HepG2 (cell line): ENCODE measurements at places on chromosomes 2 and 18. TPM values are rescaled to one million over a fixed set of nuclear protein-coding genes. Genes with fewer than 3 reads are reported as not detected.

- no peak for DNase-seq
These were observed 481.7 kb downstream of the TGIF1 start for GRCh38 chr18:3931542-3932112.

SATB2 gene
- 2.5 and 4.3 TPM in 2 replicates for polyA plus RNA-seq

DNA sequence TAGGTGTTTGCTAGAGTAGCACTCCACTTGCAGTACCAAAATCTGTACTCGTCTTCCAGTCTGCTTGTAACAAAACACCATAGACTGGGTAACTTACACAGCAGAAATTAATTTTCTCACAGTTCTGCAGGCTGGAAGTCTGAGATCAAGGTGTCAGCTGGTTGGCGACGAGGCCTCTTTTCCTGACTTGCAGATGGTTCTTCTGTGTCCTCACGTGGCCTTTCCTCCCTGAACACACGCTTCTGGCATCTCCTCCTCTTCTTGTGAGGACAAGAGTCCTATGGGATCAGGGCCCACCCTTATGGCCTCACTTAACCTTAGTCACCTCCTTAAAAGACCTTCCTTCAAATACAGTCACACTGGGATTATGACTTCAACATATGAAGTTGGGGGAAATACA is 493.5 kb upstream of the MYT1L start:
- DNase-seq, result no peak

RGPD3 gene
- polyA plus RNA-seq, result 0.05 and 0.13 TPM in 2 replicates

DNA sequence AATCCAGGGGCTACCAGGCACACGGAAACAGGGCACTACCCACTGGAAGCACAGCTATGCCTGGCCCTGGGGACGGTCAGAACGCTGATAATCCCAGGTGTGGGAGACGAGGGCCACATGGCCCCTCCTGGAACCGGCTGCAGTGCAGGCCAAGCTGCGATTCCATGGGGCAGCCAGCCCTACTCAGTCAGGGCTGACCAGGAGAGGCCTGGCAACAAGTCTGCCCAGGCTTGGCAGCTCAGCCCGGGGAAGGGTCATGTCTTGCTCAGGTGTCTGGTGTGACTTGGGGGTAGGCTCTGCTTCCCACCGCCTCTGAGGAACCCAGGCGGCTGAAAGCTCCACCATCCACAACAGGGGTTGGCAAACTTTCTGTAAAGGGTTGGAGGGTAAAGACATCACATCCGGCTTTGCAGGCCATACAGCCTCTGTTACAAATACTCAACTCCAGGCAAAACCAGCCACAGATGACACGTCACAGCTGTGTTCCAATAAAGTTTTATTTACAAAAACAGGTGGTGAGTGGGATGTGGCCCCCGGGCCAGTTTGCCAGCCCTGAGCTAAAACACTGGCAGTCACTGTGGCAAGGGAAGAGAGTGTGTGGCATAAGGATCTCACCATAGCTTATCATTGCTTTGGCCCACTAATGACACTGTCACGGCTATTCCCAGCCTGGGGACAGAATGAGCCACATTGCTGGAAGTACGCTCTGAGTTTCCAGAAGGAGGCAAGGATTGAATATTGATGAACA is 85.2 kb downstream of the NDUFA10 start:
- DNase-seq, result no peak

DNA sequence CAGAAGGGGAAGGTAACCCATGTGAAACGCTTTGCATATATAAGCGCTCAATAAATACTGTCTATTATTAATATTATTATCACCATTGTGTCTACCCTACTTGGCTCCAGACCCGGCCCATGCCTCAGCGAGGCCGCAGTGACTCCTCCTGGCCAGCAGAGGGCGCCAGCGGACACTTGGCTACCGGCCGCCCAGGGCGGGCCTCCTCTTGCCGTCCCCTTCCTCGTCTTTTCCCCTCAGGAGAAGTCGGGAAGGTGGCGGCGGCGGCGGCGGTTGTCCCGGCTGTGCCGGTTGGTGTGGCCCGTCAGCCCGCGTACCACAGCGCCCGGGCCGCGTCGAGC is at the start of gene AGFG1:
Gene AGFG1 (plus strand): TSS at position 233 of the 341 bp plus-strand sequence. CDS start 266 bp downstream, outside the sequence.
- peak; percentile 76 for DNase-seq

ITPRIPL1 gene
- polyA plus RNA-seq, result 4.3 and 6.3 TPM in 2 replicates

- DNase-seq, result no peak
These were observed 465.0 kb downstream of the SUCLG1 start for GRCh38 chr2:83993873-83994632.
